Mesothelial cell of epicardium (in vitro differentiated cells): ENCODE measurements at places on chromosomes 12 and 14. TPM values are rescaled to one million over a fixed set of nuclear protein-coding genes. Genes with fewer than 3 reads are reported as not detected.
A peak's percentile ranks its signal among the peaks of the same experiment; 100 is the strongest.

- DNase-seq = peak; percentile 25
These were observed 877.0 kb upstream of the TMEM132C start for GRCh38 chr12:127389923-127390322.

- peak; percentile 79 for DNase-seq
These were observed 36.9 kb downstream of the BCL11B start for GRCh38 chr14:99234961-99235571.

- DNase-seq = no peak
These were observed 352.7 kb downstream of the SYT1 start for GRCh38 chr12:79217306-79217705.

DNA sequence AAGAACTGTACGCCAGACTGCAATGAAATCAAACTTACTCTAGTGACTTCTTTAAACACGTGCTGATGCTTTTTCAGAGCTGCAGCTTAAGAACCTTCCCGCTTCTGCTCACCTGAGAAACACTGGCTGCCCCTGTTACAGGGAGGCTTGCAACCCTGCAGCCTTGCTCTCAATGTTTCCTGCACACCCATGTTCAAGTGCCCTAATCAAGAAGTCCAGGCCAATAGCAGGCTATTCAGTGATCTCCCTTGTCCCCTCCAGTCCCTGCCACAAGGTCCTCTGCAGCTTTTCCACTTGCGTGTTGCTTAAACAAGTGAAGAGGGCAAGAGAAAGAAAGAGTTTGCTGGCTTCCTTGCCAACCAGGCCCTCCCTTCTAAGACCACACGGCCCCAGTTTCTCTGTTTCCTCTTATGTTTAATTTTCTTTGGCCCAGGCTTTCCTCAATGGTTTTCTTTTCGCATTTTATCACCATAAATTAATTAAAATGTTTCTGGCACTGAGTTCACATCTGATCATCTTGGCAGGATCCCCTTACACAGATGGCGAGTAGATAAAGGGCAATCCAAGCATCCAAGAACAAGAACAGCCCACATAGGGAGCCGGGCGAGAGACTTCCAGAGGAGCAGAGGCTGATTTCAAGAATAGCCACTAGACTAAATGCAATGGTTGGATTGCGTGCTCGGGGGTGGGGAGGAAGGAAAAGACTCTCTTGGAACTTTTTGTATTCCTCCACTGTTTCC is 82.3 kb upstream of the CDKN3 start:
- DNase-seq = no peak

- DNase-seq = no peak
These were observed 3.5 kb downstream of the CDKN1B start for GRCh38 chr12:12720672-12721161.

Gene FAM90A1
- total RNA-seq = 0.09 to 0.20 TPM in 2 of 3 replicates, not detected in the other

Gene ASCL1
- not detected in 3 replicates for total RNA-seq

Gene KCNH5
- 2.1 to 2.5 TPM (median 2.3 TPM) in 3 replicates for total RNA-seq

Gene CLEC1B
- 0.18 to 0.51 TPM (median 0.34 TPM) in 3 replicates for total RNA-seq

Gene AKAP6
- total RNA-seq = 7.3 to 8.5 TPM (median 7.8 TPM) in 3 replicates

Gene HOXC5
- 28.7 to 33.8 TPM (median 29.3 TPM) in 3 replicates for total RNA-seq
